Stimulated activated CD8-positive, alpha-beta memory T cell treated with anti-CD3 and anti-CD28 coated beads, Interleukin-7, amount 100 ng/mL, for 1 hour (primary cell): ENCODE measurements at places on chromosomes 4 and X.

DNA sequence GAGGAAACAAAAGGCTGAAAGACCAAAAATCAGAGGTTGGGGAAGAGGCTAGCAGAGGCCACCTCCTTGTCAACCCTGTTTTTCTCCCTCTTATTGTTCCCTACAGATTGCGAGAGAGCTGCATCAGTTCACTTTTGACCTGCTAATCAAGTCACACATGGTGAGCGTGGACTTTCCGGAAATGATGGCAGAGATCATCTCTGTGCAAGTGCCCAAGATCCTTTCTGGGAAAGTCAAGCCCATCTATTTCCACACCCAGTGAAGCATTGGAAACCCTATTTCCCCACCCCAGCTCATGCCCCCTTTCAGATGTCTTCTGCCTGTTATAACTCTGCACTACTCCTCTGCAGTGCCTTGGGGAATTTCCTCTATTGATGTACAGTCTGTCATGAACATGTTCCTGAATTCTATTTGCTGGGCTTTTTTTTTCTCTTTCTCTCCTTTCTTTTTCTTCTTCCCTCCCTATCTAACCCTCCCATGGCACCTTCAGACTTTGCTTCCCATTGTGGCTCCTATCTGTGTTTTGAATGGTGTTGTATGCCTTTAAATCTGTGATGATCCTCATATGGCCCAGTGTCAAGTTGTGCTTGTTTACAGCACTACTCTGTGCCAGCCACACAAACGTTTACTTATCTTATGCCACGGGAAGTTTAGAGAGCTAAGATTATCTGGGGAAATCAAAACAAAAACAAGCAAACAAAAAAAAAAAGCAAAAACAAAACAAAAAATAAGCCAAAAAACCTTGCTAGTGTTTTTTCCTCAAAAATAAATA, 179.9 kb downstream of the AR start:
- no peak for DNase-seq

GRCh38 chr4:633976-634598, 8.7 kb downstream of the PDE6B start:
- no peak for DNase-seq

DNA sequence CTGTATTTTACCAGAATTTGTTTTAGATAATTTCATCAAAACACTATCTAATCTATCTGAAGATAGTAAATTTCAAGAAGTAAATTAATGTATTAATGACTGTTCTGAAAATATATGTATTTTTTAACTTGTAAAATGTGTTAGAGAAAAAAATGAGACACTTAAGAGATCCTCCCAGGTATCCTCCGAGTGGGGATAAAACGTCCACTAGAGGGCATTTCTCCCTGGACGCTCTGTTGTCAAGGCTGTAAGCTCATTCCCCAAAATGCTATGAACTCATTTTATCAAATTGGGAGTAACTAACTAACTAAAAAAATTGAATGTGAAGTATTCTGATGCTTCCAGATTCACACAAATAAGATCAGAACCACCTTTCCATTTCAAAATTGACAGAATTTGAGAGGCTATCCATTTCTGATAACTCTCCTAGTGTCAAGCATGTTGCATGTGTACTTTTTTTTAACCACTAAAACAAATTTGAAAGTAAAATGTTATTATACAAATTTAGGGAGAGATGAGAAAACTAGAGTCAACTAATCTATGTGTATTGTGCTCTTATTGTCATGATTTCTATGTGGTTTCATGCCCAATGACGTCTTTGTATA, 337.3 kb upstream of the HS3ST1 start:
- no peak for DNase-seq

- DNase-seq = no peak
Observed at GRCh38 chr4:184814686-184815045, 11.1 kb downstream of the ACSL1 start.

DNA sequence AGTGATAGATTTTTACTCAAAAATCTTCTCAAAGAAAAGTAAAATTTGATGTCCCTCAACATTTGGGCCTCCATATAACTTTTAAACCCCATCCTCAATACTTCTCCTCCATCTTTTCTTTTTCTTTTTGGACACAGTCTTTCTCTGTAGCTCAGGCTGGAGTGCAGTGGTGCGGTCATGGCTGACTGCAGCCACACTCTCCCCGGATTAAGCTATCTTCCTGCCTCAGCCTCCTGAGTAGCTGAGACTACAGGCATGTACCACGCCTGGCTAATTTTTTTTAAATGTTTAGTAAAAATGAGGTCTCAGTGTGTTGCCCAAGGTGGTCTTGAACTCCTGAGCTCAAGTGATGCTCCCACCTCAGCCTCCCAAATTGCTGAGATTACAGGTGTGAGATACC, 33.1 kb downstream of the KDM6A start:
- DNase-seq = no peak

DNA sequence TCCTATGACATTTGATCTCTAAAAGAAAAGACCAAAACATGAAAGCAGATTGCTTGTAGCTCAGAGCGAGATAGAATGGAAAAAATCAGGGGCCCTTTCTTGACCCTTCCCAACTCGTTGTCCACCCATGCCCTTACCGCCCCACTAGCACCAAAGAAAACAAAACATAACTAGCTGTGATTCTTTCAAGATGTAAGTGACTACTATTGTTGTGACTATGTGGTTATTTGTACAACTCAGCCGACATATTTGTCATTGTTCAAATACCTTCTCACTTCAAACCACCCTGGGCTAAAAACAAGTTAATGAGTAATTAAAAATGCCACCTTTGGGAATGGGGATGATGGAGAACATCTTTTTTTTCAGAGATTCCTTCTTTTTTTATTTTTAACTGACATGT, 171.2 kb upstream of the GPC4 start:
- no peak for DNase-seq

DNA sequence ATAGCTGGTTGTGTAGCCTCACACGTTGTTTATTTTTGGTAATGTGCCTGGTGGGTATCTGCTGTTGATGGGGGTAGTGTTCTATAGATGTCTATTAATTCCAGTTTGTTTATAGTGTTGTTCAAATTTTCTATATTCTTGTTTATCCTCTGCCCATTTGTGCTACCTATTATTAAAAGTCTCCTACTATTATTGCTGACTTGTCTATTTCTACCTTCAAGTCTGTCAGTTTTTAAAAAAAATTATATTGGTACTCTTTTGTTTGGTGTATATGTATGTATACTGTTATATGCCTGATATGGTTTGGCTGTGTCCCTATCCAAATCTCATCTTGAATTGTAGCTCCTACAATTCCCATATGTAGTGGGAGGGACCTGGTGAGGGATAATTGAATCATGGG, 578.6 kb downstream of the PCDH7 start:
- DNase-seq = no peak

GRCh38 chr4:148354186-148354585, 88.0 kb downstream of the NR3C2 start:
- DNase-seq = no peak

DNA sequence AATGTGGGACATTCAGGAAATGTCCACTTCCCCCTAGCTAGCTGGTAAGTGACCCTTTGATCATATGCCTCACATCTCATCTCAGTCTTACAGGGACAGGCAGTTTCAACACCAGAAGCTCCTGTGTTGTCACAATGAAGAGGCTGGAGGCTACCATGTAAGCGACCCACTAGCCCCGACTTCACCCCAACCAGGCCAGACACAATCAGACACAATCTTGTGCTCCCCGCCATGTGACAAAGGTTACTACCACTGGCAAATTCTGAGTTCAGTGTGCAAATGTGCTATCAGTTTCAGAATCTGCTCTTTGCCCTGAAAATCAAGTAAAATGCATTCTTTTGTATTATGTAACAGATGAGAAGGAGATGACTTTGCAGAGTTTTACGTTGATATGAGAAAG, 56.9 kb upstream of the STS start:
- DNase-seq = no peak

DNA sequence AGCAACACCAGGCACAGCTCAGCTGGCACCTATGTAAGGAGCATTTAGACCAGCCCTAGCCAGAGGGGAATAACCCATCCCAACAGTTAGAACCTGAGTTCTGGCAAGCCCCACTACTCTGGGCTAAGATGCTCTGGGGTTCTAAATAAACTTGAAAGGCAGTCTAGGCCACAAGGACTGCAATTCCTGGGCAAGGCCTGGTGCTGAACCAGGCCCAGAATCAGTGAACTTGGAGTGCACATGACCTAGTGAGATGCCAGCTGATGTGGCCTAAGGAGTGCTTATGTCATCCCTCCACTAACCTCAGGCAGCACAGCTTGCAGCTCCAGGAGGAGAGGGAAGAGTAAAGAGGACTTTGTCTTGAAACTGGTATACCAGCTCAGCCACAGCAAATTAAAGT, 7.6 kb upstream of the PRRG3 start:
- no peak for DNase-seq

DNA sequence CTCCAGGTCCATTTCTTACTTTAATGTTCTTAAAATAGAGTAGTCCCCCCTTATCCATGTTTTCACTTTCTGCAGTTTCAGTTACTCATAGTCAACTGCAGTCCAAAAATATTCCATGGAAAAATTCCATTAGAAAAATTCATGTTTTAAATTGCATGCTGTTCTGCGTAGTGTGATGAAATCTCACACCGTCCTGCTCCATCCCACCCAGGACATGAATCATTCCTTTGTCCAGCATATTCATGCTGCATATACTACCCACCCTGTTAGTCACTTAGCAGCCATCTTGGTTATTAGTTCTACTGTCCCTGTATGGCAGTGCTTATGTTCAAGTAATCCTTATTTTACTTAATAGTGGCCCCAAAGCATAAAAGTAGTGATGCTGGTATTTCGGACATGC, 5.4 kb upstream of the PDLIM5 start:
- no peak for DNase-seq

GRCh38 chr4:159248384-159249178, 145.7 kb downstream of the RAPGEF2 start:
- no peak for DNase-seq

GRCh38 chr4:150826306-150826705, 188.8 kb downstream of the LRBA start:
- DNase-seq = no peak

DNA sequence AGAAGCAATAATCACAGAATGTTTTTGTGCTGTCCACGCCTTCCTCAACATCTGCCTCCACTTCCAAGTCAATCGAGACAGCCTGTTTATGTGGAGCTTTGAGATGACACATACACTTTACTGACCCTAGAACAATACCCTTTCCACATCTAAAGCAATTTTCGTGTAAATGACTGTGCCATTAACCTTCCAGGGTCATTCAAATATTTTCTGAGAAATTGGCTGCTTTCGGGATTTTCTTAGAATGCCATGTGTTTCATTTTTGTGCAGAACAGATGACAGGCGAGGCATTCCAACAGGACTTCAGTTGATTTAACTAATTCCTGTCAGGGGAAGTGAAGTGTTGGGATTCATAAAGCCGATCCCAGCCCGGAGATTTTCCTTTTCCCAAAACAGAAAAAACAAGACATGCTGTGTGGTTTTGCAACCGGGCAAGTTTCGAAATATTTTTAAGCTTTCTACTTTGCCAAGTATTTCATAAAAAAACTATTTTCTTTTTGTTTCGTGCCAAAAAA, 73.9 kb downstream of the SORBS2 start:
- no peak for DNase-seq

GRCh38 chr4:26235500-26235899, 85.3 kb upstream of the RBPJ start:
- no peak for DNase-seq

- no peak for DNase-seq
Observed at GRCh38 chr4:152342293-152342692, 193.6 kb downstream of the FBXW7 start.

DNA sequence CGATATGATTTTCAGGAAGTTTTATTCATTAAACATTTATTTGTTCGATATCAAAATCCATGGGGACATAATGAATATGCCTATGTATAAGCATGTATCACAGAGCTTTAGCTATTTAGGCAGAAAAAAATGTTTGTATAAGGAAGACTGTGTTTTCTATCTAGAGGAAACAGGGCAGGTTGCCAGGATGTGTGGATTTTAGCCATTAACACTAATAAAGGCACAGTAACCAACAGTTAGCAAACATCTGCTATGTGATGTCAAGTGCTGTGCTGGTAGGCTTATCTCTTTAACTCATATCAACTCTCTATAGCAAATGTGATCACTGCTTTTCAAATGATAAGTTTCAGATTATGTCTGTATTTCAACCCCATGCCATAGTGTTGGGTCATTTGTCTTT, 708.9 kb upstream of the HS3ST1 start:
- DNase-seq = no peak

GRCh38 chrX:274904-275475, 6.2 kb upstream of the PLCXD1 start:
- DNase-seq = no peak
